ENCODE measurements at places on chromosomes 16 and 17. TPM values are rescaled to one million over a fixed set of nuclear protein-coding genes. Genes with fewer than 3 reads are reported as not detected.

- H3K4me3 ChIP-seq = no peak overlapping the region
- no peak overlapping the region for H3K27ac ChIP-seq
- no peaks in the 10 kb centered on the region for H3K36me3 ChIP-seq
- H3K4me1 ChIP-seq = peaks cover 4% of the 10 kb centered on the region
Measured at GRCh38 chr17:32235588-32235987, 30.0 kb upstream of the RHBDL3 start.

Gene GRAPL
- 2.7 TPM for total RNA-seq

DNA sequence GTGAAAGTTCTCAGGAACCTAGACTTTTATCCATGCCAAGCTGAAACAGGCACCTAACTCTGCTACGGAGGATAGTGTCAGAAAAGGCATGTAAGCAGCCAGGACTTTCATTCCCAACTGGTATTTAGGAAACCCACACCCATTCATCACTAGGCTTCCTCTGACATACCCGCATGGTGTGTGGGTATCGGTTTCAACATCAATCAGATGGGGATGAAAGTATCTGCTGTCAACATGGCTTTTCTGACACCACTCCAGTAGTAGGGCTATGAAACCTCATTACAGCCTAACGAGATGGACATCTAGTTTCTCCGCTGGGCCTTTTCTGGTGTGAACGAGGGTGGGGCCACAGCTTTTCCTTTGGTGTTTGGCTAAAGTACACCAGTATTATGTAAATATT, 1178.3 kb downstream of the CDH11 start:
- H3K27ac ChIP-seq = no peak overlapping the region
- H3K27me3 ChIP-seq = no peaks in the 10 kb centered on the region
- H3K36me3 ChIP-seq = no peaks in the 10 kb centered on the region

Gene CCDC154
- total RNA-seq = 3.9 TPM

Gene C16orf87
- total RNA-seq = 29.5 TPM

- peaks cover 66% of the 10 kb centered on the region for H3K36me3 ChIP-seq
- H3K27ac ChIP-seq = no peak overlapping the region
- no peaks in the 10 kb centered on the region for H3K27me3 ChIP-seq
Measured at GRCh38 chr16:8899709-8900317, 17.7 kb downstream of the LITAFD start.
